Smooth muscle cell of the brain vasculature (primary cell): ENCODE measurements at places on chromosomes 6 and 20.

- no peak for DNase-seq
Measured at GRCh38 chr6:35191889-35192288, 21.9 kb upstream of the SCUBE3 start.

- no peak for DNase-seq
Measured at GRCh38 chr6:842141-842540, 149.2 kb upstream of the EXOC2 start.

- no peak for DNase-seq
Measured at GRCh38 chr6:163214259-163214658, 200.3 kb upstream of the QKI start.

- DNase-seq: no peak
Measured at GRCh38 chr6:24949020-24949569, 13.3 kb upstream of the RIPOR2 start.
